Stimulated activated CD4-positive, alpha-beta T cell treated with anti-CD3 and anti-CD28 coated beads, Interleukin-15, amount 100 ng/mL, for 24 hours (primary cell): ENCODE measurements at places on chromosomes 2 and 18.

DNA sequence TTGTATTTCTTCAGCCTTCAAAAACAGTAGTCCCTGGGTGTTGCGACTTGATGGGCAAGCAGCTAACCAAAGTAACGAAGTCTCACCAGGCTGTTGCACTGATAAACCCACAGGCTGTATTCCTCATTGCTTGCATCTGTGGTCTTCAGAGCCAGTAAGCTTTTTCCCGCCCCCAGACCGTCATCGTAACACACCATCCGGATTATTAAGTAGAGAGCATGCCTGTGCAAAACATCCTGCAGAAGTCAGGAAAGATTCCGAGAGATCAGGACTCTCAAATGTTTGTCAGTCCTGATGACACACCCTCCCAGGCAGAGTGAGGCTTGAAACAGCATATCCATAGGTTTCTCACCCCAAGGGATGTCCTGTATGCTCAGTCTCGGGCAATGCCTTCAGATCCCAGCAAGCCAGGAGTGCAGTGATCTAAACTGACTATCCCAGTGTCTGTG is 15.9 kb downstream of the ITGB1BP1 start:
- no peak for DNase-seq

DNA sequence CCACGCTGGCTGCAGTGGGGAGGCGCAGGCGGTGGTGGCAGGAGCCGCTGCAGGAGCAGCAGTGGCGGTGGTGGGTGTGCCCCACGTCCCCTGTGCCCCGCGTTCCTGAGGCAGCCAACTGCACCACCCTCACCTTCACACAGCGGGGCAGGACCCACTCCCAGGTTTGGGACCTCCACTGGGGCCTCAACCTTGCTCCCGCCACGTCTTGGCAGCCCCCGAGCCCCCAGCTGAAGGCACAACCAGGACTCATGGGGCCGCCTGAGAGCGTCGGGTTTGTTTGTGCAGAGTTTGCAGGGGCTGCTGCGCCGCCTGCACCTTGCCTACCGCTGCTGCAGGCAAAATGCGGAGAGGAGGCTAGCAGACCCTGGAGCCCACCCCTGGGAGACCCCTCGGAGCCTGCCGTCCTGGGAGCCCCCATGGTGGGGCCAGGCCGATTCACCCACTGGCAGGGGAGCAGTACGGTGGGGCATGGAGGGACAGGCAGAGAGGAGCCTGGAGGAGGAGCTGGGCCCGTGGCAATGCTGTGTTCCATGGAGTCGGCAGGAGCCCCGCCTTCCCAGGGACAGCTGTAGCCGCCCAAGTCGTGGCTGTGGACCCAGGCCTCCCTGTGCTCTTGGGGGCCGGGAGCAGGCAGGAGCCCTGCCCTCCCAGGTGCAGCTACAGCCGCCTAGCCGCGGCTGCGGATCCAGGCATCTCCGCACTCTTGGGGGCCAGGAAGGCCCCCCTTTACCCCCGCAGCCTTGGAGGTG is 14.7 kb upstream of the EML6 start:
- peak; percentile 37 for DNase-seq

- DNase-seq = no peak
These were observed 44.8 kb downstream of the NAB1 start for GRCh38 chr2:190693533-190694232.

DNA sequence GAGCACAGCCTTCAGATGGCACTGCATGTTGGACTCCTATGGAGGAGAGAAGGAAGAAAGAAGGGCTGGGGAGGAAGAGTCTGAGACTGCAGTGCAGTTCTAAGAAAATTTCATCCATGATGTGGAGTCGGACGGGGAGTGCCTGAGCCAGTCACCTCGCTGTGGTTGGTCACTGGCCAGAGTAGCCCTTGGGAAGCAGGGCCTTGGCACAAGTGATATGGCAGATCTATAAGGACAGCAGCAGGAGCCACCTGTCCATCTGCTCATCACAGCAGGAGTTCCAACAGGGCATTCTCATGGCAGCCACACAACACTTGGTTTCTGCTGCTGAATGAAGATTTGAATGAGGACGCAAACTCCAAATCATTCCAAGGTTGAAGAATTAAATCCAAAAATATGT is 314.8 kb downstream of the CYP26B1 start:
- DNase-seq = no peak

DNA sequence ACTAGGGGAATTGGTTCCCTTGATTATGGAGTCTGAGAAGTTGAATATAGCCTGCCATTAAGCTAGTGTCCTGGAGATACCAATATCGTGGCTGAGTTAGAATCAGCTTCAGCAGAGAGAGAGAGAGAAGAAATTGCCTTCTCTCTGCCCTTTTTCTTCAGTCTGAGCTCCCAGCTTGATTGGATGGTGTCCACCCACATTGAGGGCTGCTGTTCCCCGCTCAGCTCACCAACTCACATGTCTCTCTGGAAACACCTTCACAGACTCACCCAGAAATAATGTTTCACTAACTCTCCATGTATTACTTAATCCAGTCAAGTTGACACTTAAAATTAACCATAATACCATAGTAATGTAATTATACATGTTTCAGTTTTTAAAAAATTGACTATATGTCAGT is 17.9 kb upstream of the TRIM43 start:
- no peak for DNase-seq

DNA sequence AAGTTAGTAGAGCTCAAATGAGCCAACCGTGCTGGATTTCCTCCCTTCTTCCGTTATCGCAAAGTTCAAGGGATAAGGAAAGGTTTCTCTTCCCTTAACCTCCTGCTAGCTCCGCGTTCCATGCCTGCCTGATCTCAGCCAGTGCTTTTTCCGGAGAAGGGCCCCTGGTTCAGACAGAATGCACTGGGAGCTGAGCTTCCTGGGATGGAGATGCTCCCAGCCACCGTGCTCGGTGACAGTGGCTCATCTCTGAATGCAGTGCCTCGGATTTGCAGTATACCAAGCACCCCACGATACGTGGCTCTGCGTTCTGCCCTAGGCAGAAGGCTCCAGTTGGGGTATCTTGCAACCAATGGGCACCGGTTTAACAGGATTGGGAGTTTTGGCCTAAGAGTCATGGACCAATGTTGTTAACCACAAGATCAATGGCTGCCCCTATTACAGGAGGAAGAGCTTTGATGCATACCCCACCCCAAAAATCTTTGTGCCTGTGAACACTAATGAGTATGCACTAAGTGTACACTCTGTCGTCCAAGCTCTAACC is 876 bp downstream of the CNTNAP5 start:
- no peak for DNase-seq

- no peak for DNase-seq
These were observed 91.3 kb downstream of the FAM117B start for GRCh38 chr2:202726070-202726469.

DNA sequence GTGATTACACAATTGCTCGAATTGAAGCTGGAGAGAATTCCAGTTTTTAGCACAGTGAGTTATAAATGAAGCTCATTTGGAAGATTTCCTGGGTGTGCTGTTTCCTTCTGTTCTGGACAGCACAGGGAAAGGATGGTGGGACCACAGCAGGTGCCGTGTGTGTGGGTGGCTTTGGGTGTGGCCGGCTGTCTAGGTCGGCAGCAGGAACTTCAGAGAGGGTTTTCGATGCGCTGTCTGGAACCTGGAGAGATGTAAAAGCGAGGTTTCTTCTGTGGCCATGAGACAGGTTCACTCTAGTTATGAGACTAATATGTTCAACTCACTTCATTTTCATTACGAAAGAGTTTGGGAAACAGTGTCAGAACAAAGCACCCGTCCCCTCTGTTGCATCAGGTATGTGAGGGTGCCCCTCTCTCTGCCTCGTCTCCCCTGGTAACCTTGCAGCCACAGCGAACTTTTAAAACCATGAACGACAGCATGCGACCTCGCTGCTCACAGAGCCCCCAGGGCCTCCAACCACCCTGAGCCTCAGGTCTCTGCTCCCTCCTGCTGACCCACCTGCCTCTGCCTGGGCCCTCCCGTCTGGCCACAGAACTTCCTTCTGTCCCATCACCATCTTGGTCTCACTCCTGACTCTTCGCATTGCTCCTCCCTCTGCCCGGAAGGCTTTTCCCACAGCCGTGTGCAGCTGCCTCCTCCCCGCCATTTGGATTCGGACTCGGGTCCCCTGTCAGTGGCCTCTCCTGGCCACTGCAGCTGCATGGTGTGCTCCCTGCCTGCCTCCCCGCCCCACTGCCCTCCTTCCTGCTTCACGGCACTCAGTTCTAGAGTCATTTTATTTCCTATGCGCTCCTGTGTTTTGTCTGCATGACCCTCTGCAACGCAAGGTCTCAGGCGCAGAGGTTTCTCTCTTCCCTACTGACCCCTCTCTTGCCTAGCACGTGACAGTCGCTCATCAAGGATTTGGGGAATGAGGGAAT is 151.2 kb downstream of the NDUFA10 start:
- DNase-seq = peak; percentile 33

DNA sequence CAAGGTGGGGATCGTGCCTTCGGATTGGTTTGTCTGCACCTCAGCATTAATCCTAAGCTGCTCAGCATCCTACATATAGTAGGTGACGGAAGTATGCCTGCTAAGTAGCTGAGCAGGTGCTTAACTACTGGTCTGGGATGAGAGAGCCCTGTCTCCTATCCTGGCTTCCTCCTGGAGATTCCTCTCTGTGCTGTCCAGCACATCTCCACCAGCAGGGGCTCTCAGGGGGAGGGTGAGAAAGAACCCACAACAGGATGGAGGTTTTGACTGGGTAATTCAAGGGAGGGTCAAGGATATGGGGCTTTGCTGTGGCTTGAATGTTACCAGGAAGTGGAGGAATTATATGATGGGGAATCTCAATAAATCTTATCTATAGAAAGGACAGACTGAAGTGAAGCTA is 45.4 kb upstream of the KIF5C start:
- DNase-seq = no peak

- no peak for DNase-seq
These were observed 566.0 kb downstream of the TMX3 start for GRCh38 chr18:68148863-68149262.

GRCh38 chr2:29583548-29584156 is 337.7 kb downstream of the ALK start:
- no peak for DNase-seq

GRCh38 chr2:67996772-67997527 is 65.9 kb downstream of the C1D start:
- no peak for DNase-seq

DNA sequence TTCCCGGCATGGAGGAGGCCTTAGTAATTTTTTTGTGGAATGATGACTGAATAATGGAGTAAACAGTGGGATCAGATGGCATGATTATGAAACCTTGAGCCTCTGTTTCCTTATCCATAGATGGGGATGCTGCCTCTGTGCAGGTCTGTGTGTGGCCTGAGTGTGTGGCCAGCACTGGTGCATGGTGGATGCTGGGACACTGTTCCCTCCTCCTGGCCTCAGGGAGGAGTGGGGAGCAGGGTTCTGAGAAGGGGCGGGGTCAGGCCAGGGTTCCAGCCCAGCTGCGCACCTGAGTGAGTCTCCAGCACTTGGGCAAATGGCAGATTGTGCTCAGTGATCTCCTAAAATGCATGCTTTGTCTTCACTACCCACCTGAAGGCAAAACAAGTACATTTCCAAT is 66.4 kb downstream of the DCDC2C start:
- DNase-seq = no peak

DNA sequence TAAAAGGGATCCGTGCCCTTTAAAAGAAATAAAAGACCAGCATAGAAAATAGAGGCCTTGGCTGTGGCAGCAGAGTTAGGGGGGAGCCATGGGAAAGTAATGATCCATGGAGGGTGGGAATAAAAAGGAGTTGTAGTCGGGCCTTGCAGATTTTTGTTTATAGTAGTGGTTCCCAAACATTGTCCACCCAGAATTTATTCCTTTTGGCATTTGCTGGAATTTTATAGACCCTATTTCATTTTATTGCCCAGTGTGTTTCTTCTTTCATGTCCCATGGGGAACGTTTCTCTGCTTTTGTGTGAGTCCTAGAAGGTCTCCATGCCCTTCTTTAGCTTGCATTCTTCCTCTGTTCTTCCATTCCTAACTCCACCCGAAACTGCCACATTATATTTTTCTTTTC is 222.2 kb downstream of the LTBP1 start:
- no peak for DNase-seq

- no peak for DNase-seq
These were observed 22.2 kb upstream of the FAHD2A start for GRCh38 chr2:95380280-95380679.

DNA sequence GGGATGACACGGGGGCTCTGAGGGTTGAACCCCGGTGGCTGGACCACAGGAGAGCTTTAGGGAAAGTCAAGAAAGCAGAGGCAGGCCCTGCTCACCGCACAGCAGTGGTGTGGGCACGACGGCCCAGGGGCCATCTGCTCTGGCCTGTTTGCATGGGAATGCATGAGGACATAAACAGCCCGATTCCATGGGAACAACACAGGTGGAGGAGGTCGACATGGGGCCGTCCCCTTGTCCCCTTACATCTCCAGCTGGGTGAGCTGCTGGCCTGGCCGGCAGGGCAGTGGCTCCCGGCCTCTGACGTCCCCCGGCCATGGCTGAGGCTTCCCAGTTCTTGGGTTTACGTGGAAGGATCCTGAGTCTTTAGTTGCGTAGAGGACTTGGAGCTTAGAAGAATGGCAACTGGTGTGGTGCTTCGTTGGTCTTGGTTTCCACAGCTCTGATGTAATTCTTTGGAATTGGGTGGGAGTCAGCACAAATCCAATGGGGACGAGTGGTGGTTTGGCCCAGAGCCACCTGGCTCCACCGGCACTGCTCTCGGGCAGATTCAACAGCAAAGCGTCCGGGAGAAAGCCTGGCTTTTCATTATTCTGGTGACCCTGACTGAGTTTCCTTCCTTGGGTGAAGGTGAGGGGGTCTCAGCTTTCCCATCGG is 98.3 kb upstream of the HDAC4 start:
- no peak for DNase-seq

- DNase-seq = no peak
These were observed 321.6 kb downstream of the DSEL start for GRCh38 chr18:67194886-67195285.

DNA sequence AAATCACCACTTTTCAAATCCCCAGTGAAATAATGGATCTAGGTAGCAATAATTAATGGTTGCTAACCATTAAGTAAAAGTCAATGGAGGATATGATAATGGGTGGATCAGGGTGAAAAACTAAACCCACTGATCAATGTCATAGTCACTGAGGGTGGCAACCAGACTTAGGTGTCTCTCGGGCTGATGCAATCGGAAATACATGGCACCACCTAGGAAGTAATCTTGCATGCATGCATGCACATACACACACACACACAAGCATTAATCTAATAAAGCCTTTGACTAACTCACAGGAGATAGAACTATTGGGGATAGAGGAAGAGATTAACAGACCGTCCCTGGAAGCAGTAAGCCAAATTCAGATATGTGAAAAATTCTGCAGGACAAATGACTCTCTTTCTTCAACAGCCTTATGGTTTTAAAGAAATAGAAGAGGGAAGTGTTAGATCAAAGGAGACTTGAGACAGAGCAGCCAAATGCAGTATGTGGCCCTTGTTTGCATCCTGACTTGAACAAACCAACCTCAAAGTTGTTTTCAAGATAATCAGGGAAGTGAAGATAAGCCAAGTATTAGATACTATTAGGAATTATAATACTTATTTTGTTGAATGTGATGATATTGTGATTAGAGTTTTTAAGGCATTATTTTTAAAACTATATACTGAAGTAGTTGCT is 186.0 kb upstream of the RMP24 start:
- DNase-seq = no peak

DNA sequence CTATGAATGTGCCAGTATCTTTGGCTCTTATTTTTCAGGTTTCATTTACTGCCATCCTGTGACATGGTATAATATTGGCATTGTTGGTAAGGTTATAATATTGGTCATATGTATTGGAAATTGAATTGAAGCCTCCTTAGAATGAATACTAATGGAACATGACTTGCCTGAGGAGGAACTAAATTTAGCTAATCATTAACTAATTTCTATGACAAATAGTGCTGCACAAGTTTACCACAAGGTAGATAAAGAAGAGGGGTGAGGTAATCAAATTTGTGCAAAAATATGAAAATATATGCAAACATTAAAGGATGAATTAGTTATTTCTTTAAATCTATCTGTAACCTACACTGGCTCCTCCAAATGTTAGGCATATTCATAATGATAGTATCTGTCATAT is 43.2 kb upstream of the ORC2 start:
- DNase-seq = no peak
